ENCODE measurements at places on chromosomes 4 and X.

- DNase-seq = no peak
Observed at GRCh38 chrX:137916090-137916746, 350.3 kb downstream of the ZIC3 start.

GRCh38 chr4:109211671-109212070, 90.8 kb downstream of the COL25A1 start:
- no peak for DNase-seq

DNA sequence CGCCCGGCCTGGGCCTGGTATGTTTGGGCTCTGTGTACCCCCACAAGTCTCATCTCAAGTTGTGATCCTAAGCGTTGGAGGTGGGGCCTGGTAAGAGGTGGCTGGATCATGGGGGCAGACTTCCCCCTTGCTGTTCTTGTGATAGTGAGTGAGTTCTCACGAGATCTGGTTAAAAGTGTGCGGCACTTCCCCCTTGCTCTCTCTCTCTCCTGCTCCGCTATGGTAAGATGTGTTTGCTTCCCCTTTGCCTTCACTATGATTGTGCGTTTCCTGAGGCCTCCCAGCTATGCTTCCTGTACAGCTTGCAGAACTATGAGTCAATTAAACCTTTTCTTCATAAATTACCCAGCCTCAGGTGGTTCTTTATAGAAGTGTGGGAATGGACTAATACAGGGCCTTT, 53.0 kb downstream of the CHST7 start:
- DNase-seq = no peak

- DNase-seq = no peak
Observed at GRCh38 chrX:38500866-38501265, 60.5 kb upstream of the TSPAN7 start.

GRCh38 chr4:127445471-127445870, 187.3 kb upstream of the INTU start:
- no peak for DNase-seq

GRCh38 chr4:124940387-124940786, 227.9 kb upstream of the ANKRD50 start:
- DNase-seq = no peak

DNA sequence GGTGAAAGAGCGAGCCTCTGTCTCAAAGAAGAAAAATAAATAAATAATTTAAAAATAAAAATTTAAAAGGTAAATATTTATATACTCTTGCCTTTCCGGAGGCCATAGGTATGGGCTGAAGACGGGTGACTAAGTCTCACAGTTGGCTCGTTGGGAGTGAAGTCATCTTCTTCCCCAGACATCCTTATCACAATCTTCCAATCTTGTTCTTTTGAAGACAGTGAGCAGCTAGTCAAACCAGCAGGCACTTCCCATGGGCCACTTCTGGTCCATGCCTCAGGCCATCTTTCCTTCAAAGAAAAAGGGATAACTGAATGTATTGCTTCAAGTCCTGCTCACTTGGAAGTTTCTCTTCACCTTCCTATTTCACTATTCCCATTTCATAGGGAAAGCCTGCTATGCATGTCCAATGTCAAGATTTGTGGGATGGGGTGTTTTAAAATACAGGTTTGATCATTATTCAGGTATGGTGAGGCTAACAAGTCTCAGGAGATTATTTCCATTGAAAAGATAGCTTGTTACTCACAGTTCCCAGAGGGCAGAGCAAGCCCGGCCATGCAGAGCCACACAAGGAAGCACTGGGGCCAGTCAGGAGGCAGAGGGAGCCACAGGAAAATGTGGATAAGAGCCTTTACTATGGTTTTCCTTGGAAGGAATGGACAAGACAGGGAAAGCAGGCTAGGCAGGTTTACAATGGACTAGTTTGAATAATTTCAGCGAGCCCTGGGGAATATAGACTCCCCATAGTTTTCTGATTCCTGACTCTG, 33.3 kb upstream of the VCX2 start:
- no peak for DNase-seq

- no peak for DNase-seq
Observed at GRCh38 chr4:107951551-107951950, 20.2 kb downstream of the CYP2U1 start.

Measured in stimulated activated CD8-positive, alpha-beta memory T cell treated with anti-CD3 and anti-CD28 coated beads, Interleukin-4, amount 100 ng/mL, for 1 hour (primary cell).